ENCODE measurements at places on chromosomes 7 and 10.

- DNase-seq: no peak
Measured at GRCh38 chr7:77362905-77363304, 53.2 kb downstream of the GSAP start.

DNA sequence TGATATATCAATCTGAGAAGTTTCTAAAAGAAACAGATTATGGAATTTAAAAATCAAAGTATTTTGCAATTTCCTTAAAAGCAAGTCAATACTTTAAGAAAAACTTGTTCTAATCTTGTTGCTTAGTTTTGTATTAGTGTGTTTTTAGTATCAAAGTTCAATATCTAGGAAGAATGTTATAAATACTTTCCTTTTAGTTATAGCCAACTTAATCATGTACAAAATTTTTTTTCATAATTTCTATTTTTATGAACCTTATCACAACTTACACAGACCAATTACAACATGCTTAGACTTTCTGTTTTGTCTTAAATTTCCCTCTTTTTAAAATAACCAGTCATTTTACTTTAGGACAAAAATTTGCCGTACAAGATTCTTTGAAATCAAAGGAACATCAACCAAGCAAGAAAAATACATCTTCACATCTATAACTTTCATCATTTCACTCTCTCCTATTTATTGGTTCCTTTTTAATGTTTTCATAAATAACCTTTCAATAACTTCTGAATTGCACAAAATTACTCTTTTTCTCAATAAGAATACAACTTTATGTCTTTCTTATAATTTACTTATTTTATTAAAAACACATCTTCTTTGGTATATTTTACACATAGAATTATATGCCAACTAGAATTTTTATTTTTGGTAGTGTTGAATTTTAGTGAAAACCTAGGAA lies 308.2 kb upstream of the GLI3 start:
- no peak for DNase-seq

DNA sequence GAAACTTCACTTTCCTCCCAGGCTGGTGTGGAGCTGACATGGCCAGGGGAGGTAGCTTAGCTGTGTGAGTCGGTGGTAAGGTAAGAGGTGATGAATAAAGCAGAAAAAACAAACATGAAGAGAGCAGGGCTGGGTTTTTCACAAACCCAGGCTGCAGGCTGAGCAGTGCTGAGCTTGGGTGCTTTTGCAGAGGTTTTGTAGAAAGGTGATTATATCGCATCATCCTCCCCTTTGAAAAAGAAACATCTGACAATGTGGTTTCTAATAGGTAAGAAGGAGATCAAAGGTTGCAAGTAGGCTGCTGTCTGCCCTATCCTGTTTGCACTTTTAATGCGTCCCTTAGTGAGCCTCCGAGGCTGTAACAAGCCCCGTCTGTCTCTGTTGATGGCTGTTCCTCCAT lies 69.6 kb upstream of the GRM8 start:
- DNase-seq: no peak

DNA sequence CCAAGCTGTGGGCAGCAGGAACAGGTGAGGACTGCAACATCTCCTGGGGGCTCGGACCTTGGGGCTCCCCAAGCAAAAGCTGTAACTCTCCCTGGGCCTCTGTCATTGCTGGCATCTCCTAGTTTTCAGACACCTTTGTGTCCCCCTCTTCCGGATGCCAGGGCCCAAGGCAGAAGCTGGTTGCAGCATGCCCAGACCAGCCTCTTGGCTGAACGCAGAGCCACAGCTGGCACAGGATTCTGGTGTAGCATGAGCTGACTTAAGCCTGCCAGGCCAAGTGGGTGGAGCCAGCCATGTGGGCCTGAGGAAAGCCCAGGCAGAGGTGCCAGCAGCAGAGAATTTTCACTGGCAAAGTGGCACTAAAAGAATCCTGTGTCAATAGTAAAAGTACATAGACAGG lies 43.5 kb downstream of the ZWINT start:
- DNase-seq: no peak

DNA sequence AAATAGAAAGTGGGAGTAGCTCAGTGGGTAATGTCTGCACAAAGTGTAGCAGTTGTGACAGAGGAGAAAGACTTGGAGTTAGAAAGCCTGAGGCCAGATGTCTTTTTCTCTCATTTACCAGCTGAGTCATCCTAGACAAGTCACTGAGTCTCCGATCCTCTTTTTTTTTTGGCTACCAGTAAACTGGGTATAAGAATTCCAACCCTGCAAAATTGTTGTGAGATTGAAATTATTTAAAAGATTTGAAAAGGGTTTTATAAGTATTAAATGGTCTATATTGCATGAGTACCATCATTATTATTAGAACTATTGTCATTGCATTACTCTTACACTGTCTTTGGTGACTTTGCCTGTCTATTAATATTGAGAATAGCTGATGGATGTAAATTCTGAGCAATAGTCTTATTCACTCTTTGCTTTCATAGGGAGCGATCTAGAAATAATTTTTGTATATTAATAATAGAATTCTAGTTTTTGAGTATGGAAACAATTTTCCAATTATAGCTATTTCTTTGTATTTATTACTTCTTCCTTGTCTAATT lies 74.0 kb downstream of the ARID5B start:
- no peak for DNase-seq

DNA sequence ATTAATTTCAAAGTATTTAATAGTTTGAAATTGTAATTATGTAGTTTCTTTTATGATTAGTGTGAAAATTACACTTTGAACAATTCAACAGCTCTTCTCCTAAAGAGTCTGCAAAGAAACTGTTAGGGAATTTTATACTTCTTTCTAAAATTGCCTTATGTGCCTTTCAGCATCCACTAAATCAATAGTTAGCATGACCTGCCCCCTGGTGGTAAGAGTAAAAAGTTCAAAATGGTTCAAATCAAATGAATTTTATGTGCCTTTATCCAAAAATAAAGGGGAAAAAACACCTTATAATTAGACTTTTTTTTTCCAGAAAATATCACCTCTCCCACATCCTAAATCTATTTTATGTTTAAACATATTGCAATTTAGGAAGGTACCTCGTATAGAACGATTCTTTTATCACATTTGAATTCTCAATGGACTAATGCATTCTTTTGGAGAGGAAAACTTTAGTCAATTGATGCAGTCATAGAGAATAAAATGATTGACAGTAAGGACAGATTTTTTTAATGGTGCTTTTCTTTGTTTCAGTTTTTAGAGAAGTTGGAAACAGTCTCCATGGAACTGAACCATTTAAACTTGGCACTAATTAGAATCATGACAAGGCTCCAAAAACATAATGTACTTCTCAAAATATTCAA lies 163.7 kb downstream of the SEMA3D start:
- DNase-seq: no peak

DNA sequence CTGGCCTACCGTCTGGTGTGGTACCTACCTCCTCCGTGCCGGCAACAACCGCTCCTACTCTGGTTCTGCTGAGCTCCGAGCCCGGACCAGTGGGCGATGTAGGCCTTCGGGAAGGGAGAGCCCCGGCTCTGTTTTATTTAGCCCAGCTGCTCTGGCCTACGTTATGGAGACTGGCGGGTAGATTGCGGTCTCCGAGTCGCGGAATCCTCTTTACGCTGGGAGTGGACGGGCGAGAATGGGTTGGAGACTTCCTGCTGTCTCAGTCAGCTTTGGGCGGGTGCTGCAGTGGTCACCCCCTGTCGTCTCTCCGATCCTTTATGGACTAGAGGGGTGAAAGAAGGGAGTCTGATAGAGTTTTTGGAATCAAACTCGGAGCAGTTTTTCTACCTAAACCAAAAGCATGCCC lies 406 bp downstream of the CBLL1 start:
- no peak for DNase-seq

- no peak for DNase-seq
Measured at GRCh38 chr7:2013381-2014311, 219.1 kb downstream of the MAD1L1 start.

GRCh38 chr10:63522277-63522687 lies 1.1 kb downstream of the REEP3 start:
- DNase-seq: peak; percentile 29

GRCh38 chr7:148772297-148773089 lies 73.8 kb downstream of the CUL1 start:
- no peak for DNase-seq

DNA sequence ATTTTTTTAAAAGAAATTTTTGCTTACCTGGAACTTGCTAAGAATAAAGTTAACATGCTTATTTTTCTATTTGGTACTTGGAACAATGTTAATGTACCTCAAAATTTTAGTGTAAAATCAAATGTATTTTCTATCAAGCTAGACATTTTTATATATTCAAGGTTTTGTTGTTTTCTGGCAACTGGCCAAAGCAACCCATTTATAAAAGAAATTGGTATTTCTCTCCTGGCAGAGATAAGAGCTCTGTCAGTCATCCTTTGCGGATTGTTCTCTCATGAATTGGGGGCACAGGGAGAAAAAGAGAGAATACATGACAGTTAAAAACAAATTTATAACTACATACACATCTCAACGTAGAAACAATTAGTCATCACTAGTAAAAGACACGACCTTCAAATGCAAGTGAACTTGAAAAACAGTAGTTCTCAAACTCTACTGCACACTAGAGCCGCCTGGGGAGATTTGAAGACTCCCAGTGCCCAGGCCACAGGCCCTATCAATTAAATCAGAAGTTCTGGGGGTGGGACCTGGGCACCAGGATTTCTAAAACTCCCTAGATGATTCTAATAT lies 152.4 kb upstream of the LAMB4 start:
- DNase-seq: no peak

DNA sequence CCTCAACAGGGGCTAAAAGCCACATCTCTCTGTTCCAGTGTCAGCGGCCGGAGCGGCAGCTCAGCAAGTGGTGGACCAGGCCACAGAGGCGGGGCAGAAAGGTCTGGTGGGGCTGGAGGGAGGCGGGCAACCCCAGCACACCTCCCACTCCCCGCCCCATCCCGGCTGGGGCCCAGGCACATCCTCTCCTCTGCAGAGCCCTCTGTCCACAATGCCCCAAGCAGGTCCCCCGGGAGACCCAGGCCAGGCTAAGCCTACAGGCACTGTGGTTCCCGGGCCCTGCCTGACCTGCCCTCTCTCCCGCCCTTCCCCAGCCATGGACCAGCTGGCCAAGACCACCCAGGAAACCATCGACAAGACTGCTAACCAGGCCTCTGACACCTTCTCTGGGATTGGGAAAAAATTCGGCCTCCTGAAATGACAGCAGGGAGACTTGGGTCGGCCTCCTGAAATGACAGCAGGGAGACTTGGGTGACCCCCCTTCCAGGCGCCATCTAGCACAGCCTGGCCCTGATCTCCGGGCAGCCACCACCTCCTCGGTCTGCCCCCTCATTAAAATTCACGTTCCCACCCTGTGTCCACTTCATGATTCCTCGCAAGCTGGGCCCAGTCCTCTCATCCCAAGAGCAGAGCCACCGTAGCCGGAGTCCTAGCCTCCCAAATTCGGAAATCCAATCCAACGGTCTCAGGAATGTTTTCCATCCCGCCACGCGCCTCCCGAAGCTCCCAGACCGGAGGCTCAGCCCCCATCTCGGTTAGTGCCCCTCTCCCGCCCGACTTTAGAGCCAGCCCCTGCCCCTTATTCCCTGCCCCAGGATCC lies 2.1 kb downstream of the ADIRF start:
- DNase-seq: no peak

- DNase-seq: no peak
Measured at GRCh38 chr10:71812016-71812912, 38.8 kb downstream of the PSAP start.

- no peak for DNase-seq
Measured at GRCh38 chr7:157972914-157973313, 614.7 kb downstream of the PTPRN2 start.

- peak; percentile 22 for DNase-seq
Measured at GRCh38 chr10:23341004-23341403, 3.6 kb downstream of the C10orf67 start.

GRCh38 chr10:133207627-133208026 lies 22.4 kb upstream of the UTF1 start:
- no peak for DNase-seq

- no peak for DNase-seq
Measured at GRCh38 chr7:88101769-88102168, 118.1 kb downstream of the SRI start.

DNA sequence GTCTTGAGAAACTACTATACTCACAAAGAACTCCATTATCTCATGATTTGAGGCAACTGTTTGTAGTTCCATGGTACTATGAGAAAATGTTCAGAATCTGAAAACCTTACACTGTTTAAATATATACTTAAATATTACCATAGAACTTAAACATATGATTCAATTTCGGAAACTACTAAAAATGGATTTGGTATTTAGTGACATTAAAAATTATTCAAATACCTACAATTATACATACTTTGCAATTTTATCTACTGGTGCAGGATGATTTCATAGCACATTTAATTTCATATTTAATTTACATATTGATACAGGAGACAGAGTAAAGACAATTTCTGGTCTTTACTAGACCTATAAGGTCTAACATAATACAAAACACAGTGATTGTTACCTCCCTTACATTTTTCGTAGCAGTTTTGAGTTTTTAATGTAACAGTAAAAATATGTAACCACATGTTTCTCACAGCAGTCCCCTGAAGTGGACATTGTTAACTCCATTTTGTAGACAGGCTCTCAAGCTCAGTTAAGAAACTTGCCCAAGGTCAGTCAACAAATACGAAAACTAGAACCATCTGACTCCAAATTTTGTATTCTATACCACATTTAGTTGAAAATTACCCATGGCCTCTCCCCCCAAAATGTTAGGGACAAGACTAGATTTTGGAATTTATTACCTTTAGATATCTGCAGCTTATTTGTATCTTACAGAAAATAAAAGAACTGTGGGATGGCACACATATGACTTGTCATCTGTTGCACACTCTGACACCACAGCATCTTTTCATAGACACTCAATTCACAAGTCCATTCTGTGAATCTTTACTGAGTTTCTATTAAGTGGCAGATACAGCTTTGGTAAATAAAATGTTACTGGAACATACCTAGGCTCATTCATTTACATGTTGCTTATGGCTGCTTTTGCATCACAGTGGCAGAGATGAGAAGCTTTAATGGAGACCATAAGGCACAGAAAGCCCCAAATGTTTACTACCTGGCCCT lies 36.8 kb downstream of the MTPN start:
- no peak for DNase-seq

DNA sequence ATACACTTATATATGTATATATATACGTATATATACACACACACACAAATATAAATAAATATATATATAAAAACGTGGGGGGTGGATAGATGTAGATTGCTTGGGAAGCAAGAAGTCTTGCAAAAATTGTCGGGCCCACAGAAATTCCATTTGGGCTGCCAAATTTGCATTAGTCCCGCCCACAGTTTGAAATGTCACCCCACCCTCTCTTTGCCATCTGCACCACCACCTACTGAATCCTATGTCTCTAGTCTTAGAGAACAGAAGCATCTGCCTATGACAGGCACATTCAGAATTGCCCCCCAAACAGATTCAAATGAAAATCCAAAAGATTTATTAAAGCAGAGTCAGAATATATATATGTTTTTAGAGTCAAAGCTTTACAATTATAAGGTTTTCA lies 25.6 kb upstream of the CACNA2D1 start:
- DNase-seq: no peak

GRCh38 chr7:73779517-73779916 lies 9.4 kb upstream of the CLDN3 start:
- DNase-seq: no peak
